ENCODE measurements at places on chromosomes 1 and 21.

DNA sequence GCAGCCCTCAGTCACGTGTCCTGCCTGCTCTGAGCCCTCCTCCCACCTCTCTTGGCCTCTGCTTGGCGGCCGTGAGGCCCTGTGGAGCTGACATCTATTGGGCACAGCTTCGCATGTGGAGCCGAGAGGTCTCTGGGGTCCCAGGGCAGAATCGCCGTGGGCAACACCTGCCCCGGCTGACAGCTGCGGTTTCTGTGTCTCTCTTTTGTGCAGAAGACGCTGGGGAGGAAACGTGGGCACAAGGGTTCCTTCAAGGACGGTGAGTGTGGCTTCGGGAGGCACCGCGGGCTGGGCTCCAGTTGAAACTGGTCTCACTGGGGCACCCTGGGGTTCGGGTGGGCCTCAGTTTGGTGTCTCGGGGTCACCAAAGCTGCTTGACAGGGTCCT lies 11.5 kb downstream of the ARHGEF16 start:
- no peak for DNase-seq

GRCh38 chr1:18039102-18039501 lies 68.5 kb upstream of the IGSF21 start:
- no peak for DNase-seq

- DNase-seq, result no peak
Measured at GRCh38 chr1:66929146-66929688, 4.4 kb downstream of the MIER1 start.

DNA sequence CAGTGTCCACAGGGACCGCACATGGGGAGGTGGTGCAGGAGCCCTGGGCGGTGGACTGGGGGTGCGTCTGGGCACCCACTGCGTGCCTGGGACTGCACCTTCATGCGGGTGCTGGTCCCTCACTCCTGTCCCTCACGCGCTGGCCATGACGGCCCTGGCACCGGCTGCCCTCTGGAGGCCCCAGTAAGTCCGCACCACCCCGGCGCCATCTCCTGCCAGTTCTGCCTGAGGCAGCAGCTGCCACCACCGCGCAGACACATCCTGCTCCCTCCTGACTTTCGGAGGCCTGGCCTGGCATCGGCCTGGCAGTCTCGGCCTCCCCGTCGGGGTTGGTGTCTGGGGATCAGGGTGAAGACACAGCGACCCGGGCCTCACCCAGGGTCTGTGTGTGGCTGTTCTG lies 64.8 kb downstream of the MORN1 start:
- DNase-seq, result no peak

GRCh38 chr21:44969931-44970755 lies 30.3 kb downstream of the SLX9 start:
- DNase-seq, result peak; percentile 85

GRCh38 chr1:112524251-112524650 lies 15.5 kb downstream of the WNT2B start:
- peak; percentile 79 for DNase-seq

DNA sequence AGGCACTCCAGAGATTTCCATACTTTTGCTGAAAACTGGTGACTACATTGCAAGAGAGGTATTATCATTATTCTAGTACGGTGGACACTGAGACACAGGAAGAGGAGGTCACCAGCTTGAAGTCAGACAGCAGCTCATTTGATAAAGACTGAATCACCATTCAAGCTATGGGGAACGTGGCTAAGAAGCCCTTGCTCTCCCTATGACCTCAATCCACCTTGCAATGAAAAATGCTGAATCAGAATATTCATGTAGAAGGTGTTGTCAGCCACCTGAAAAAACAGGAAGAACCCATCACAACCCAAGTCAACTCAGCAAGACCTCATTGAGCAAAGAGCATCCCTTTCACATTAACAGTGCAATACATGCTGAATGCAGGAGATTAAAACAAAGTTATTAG lies 59.0 kb upstream of the FGGY start:
- DNase-seq, result no peak

GRCh38 chr1:181503171-181503810 lies 20.0 kb downstream of the CACNA1E start:
- peak; percentile 7 for DNase-seq

- no peak for DNase-seq
Measured at GRCh38 chr1:14994841-14995437, 158.6 kb upstream of the TMEM51 start.

DNA sequence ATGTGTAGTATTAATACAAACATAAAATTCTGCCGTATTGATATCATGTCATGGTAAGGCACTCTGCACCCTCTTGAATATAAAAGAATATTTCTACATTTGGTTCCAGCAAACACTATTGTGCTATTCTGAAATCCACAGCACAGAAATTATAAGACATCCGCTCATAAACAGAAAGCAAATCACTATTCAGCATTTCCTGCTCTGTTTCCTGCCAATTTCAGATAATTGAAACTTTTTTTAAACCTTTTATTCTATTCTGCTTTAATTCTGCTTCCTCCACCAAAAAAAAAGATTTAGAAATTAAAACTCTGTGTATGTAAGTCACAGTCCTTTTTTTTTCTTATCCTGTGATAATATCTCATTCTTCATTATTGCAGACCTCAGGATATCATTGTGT lies 39.6 kb upstream of the PLEKHO1 start:
- DNase-seq, result no peak

DNA sequence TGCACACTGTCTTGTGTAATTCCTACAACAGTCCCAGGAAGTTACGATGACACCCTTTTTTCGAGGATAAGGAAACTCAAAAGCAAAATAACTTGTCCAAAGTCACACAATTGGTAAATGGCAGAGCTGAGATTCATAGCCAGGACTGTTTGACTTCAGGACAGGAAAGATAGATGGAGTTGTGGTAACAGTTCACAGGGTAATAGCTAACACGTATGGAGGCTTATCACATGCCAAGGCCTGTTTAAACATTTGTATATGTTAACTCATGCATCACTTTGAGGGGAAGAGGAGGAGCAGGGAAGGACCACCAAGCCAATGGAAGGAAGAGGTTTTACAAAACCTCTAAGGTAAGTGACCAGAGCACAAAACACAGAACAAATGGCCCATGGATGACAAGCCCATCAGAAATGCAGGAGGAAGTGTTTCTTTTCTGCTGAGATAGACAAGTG lies 2.8 kb downstream of the DHCR24 start:
- peak; percentile 69 for DNase-seq

GRCh38 chr1:6880951-6881690 lies 95.9 kb downstream of the CAMTA1 start:
- DNase-seq, result no peak

- DNase-seq, result no peak
Measured at GRCh38 chr21:41397471-41397891, 28.6 kb upstream of the MX1 start.

DNA sequence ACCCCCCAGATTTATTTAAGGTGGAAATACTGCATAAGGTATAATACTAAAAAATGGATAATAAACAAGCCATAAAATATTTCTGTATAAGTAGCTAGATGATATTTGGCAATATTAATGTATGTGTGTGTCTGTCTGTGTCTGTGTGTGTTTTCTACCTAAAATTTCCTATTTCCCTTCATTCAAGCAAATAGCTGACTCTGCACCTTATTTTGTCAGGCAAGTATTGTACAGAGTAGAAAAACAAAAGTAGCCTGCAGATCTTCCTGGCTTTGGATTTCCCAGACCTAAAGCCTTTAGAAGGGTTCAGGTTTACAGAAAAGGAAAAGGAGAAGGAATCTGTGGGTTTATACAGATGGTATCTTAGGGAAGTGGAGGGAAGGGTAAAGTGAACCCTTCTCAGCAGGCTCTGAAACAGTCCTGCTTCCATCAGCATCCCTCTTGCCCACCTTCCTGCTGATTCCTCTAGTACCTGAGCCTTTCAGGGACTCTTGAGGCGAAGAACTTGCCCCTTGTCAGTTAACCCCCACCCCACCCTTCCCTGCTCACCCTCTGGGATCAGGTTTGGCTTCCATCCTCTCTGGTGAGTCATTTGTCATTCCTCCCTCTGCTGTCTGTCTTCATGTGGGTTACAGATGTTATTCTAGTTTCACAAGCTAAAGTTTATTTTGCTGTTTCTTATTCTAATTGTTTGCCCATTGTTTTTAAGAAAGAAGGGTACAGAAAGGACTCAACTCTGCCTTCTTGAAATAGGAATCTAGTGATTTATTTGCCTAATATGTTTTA lies 21.7 kb upstream of the RGS16 start:
- peak; percentile 44 for DNase-seq

GRCh38 chr21:35398346-35398982 lies 349.4 kb upstream of the RUNX1 start:
- DNase-seq, result no peak

GRCh38 chr21:35461700-35462099 lies 412.6 kb upstream of the RUNX1 start:
- no peak for DNase-seq

DNA sequence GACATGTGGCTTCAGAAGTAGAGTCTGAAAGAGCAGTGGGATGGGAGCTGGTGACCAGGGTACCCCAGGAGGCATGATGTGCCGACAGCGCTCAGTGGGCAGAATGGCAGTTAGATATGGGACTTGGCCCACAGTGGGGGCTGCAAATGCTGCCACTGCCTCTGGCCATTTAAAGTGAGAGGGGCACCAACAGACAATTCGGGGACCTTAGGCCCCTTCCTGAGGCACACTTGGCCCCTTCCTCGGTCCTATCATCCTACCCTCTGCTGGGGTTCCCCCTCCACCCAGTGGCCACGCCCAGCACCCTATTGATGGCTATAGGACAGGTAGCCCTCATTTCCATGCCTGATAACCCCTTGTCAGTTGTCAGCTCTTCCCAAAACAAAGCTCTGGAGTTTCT lies 36.6 kb upstream of the EPHA8 start:
- no peak for DNase-seq

GRCh38 chr1:223248001-223248769 lies 105.1 kb upstream of the TLR5 start:
- DNase-seq, result no peak

- DNase-seq, result peak; percentile 82
Measured at GRCh38 chr1:159122005-159122621, 45.5 kb upstream of the AIM2 start.

DNA sequence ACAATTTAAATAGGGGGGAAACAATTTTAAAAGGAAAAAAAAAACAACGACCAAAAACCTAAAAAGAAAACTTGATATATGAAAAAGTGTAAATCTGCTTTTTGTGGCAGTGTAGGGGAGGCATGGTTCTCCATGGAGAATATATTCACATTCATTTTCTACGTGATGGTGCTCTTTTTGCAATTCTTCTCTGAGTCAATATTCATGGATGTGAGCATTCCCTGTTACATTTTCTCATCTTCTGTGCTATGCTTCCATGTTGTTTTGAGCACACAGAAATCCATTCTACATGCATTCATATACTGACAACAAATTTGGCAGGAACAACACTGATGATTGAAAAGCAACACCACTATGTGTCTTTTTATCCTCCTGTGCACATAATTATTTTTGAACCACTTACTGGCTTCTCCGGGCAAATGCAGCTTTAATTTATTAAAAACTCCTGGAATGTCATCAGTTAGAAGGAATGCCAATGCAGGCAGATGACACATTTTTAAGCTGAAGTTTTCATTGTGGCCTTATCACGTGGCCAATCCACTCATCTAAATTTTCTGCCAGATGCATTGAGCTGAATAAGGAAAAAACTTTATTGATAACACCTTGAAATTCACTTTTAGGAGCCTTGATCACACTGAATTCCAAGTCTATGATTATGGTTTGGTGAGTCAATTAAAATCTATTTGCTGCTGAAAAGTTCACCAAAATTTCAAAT lies 590.6 kb downstream of the NUF2 start:
- peak; percentile 79 for DNase-seq

GRCh38 chr1:33396188-33397124 lies 34.4 kb downstream of the PHC2 start:
- no peak for DNase-seq

GRCh38 chr1:54671985-54672608 lies 30.5 kb downstream of the MROH7 start:
- DNase-seq, result peak; percentile 31

DNA sequence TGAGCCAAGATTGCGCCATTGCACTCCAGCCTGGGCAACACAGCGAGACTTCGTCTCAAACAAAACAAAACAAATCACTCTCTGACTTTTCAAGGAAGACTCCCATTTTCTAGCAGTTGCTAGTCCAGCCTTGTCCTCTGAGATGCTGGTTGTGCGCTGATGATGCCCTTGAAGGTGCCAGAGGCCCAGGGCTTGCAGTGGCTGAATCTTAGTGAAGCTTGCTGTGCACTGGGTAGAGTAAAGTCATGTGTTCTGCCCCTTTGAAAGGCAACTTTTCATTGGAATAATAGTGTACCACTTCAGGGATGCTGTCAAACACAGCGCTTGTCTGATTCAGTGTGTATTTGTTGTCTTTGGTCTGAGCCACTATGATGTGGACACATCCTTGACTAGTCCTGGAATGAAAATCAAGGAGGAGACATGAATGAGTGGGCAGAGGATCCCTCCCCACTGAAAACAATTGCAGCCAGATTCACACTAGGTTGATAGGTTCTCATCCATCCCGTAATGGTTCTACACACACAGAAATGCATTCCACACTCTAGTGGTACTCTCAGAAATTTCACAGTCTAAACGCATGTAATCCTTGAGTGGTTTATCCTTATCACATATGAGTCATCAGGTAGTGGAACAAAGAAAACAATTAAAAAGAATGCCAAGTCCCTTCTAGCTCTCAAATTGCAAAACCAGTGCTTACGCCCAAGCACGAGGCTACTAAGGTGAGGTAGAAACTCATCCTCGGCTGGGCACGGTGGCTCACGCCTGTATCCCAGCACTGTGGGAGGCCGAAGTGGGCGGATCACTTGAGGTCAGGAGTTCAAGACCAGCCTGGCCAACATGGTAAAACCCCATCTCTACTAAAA lies 17.8 kb upstream of the TDRD10 start:
- peak; percentile 5 for DNase-seq

- DNase-seq, result peak; percentile 64
Measured at GRCh38 chr1:221897321-221897721, 155.4 kb upstream of the DUSP10 start.

GRCh38 chr1:186500804-186501203 lies 39.9 kb upstream of the PDC start:
- no peak for DNase-seq

GRCh38 chr1:161298116-161298515 lies 11.7 kb downstream of the MPZ start:
- DNase-seq, result no peak

- no peak for DNase-seq
Measured at GRCh38 chr1:61498342-61498741, 226.6 kb downstream of the TM2D1 start.

DNA sequence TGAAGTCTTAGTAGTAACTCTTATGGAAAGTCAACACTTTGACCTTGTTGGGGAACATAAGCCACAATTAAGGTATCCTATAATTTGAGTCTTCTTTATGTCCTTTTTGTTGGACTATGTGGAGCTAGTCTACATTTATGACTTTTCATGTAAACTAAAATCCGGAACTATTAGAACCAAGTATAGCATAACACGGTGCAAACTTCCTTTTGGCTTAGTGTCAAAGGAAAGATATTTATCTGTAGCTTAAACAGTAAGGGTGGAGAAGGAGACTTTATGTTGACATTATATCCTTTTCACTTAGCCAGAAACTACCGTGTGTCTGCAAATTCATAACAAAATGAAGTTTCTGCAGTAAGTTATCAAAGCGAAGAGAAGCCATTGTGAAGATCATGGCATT lies 7.3 kb downstream of the UAP1 start:
- no peak for DNase-seq

- DNase-seq, result peak; percentile 15
Measured at GRCh38 chr1:1157914-1158710, 15.6 kb upstream of the TTLL10 start.

Data from fibroblast of skin of right quadriceps (primary cell).